Motor neuron (in vitro differentiated cells): ENCODE measurements at places on chromosomes 6 and 20.

GRCh38 chr20:64006902-64007301 lies 26.0 kb downstream of the PRPF6 start:
- ATAC-seq, result no peak

GRCh38 chr6:66226109-66226508 lies 519.1 kb upstream of the EYS start:
- no peak for ATAC-seq

DNA sequence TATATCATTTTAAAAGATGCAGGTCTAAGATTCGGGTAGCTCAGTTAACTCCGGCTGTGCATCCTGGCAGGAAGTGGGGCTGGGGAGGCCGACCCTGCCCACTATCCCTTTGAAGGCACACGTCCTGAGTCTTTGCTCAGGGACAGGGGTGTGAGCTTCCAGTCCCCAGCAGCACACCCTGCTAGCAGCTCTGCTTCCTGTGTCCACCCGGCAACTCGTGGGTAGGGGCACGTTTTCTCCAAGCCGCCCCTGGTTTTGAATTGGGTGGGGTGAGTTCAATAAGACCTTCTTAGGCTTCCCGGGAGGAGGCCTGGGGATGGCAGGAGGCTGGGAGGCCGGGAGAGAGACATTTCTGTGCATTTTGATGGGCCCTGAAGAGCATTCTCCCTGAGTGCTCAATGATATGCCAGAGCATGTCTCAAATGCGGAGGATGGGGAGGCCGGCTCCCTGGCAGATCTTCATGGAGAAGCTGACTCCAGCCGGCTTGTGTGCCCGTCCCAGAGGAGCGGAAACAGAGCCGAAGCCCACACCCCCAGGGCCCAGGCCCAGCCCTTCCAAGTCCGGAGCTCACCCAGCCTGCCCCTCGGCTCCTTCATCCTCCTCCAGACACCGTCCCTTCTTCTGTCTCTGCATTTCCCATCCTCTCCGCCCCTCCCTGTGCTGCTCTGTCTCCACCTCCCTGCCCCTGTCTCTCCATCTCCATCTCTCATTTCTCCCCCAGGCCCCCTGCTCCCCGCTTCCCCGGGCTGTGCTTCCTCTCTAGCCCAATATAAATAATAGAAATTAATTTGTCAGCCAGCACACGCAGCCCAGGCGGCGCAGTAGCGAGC lies 36.3 kb upstream of the ZFAND3 start:
- peak; percentile 68 for ATAC-seq

GRCh38 chr6:90158936-90159335 lies 137.7 kb downstream of the BACH2 start:
- no peak for ATAC-seq

DNA sequence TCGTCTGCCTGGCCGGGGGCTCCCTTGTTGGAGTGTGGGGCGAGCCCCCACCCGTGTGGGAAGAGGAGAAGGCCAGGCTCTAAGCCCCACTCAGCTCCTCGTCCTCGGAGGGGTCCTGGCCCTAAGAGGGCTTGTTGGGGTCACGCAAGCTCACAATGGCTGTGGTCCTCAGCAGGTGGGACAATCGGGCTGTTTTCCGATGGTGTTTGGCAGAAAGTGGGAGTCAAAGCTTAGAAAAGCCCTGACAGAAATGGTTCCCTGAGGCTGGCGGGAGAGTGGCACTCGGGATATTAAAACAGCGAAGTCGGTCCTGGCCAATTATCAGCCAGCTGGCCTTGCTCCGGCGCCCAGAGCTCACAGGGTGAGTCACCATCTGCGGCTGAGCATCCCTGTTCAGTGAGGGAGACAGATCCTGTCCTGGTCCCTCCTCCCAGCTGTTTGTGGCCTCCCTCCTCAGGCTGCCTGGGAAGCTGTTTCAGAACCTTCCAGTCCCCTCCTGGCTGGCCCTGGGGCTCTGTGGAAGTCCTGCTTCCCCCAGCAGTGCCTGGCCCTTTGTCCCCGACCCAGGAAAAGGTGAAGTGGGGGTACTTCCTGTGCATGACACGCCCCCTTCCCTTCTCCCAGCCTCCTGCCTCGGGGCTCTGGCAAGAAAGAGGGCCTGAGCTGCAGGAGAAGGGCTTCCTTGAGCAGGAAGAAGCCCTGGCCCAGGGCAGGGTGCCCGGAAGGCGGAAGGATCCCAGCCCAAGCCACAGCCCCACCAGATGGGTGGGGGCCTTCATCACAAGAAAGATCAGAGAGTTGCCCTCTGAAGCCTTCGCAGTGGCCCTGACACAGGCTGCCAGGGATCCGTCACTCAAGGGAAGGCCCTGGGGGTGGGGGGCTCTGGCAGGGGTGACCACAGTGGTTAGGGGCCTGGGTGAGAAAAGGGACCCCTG lies 53.6 kb upstream of the BHLHE23 start:
- ATAC-seq, result peak; percentile 91

DNA sequence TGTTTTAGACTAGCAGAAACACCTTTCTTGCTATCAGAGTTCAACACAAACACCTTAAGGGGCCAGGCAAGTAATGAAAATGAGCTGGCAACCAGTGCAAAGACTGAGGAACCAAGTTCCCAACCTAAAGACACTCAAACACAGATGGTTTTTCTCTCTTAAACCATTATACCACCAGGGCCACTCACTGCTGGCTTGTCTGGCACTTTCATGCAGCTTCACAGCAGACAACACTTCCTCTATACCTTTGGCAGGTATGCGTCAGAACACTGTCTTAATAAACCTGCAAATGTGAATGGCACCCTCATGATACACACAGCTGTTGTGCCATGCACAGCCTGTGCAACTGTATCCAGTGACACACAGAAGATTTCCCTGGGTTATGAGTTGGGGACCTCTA lies 41.6 kb downstream of the NFATC2 start:
- ATAC-seq, result no peak

DNA sequence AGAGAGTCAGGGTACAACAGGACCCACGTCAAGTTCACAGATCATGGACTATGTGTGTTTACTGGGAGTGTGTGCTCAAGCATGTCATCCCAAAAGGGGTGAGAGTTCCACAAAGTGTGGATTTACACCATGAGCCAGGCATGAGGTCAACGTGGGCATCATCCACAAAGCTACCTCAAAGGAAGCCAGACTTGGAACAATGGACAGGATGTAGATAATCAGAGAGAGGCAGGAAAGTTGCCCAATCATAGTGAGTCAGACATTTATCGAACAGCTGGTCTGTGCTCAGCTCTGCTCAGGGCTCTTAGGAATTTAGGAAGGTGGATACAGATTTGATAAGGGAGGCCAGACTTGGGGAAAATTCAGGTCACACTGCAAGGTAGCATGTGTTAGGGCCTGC lies 317.2 kb upstream of the CDYL start:
- ATAC-seq, result peak; percentile 44

DNA sequence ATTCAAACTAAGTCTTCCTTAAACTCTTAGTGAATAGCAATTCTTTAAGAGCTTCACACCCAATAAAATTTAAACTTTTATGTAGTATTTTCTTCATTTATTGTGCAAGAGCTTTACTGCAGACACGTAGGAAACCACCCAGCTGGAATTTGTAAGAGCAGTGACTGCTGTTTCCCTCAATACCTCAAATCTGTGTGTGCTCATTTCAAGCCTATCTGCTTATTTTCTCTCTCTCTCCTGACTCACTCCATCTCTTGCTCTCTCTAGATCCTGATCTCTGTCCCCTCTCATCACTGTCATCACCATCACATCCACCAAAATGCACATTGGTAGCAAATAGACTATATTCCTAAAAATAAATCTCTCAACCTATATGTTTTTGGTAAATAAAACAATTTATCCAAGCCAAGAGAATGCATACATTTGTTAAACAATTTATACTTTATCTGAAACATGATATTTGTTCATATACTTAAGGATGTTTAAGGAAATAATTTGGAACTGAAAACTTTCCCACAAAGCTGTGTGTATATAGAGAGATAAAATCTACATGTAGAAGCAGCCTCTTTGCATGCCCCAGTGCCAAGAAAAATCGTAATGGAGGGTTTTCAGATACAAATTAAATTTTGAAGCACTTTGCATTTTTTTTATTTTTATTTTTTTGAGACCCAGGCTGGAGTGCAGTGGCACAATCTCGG lies 273.0 kb downstream of the TFAP2A start:
- ATAC-seq, result no peak

DNA sequence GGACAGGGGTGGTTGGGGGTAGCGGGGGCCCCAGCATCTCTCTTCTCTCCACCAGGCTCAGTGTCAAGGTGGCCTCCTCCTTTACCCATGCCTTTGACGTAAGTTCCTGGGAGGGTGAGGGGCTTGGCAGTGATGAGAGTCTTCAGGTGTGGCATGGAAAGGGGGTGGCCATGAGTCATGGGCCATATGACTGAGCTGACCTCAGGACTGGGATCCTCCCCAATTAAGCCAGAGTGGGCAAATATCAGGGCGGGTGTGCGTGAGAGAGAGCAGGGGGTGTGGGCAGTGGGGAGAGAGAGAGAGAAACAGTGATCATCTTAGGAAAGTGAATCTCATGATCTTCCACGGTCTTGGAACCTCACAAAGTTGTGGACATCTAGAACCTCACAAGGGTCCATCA lies 8.2 kb upstream of the BPIFB4 start:
- ATAC-seq, result no peak

DNA sequence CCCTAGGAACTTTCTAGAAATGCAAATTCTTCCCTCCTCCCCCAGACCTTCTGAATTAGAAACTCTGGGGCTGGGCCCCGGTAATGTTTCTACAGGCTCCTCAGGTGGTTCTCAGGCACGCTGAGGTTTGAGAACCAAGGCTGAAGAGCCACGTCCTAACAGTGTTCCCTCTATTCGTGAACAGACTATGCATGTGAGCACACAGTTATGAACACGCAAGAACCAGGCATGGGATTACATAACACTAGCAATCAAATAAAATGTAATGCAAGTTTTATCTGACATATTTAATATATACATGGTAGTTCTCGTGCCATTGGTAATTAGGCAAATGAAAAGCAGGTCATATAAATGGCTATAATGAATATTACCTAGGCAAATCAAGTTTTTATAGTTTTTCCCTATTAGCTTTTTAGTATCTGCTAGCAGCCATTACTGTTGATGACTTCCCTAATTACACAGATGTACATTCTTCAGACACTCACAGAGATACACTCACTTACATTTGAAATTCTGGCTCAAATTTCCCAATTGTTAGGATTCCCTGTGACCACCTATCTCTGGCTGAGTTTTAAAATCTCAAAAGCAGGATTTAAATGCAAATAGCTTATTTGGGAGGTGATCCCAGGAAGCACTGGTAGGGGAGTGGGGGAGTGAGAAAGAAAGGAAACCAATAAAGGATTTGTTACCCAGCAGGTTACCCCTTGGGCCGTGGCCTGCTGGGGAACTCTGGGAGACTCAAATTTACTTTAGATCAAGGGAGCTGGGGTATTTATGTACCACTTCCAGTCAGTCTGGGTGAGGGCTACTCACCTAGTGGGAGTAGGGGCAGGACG lies 104.1 kb downstream of the TCP11 start:
- ATAC-seq, result no peak

- peak; percentile 70 for ATAC-seq
These were observed 451.5 kb downstream of the PLCB1 start for GRCh38 chr20:8583566-8584043.

- ATAC-seq, result no peak
These were observed 169.7 kb upstream of the SALL4 start for GRCh38 chr20:51972056-51972455.

- ATAC-seq, result no peak
These were observed 10.7 kb downstream of the HCK start for GRCh38 chr20:32062776-32063170.

DNA sequence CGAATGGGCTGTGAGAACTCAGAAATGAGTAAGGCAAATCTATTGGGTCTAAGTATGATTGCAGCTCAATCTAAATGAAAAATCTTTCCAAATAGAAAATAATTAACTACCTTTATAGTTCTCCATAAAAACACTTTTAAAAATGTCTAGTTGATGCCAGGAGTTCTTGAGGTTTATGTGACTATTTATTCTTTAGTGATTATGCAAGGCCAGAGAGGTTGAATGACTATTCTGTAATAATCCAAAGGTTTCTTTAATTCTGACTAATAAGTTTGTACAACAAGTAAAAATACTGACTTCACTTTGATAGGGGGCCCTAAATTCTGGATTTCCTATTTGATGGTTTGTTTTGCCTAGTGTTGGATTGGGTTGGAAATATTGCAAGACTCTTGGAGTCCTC lies 461.2 kb downstream of the EPM2A start:
- ATAC-seq, result no peak

- no peak for ATAC-seq
These were observed 202.2 kb downstream of the PTPRT start for GRCh38 chr20:42987376-42988114.

- ATAC-seq, result peak; percentile 71
These were observed 44.9 kb downstream of the SNAI1 start for GRCh38 chr20:50027611-50028105.

DNA sequence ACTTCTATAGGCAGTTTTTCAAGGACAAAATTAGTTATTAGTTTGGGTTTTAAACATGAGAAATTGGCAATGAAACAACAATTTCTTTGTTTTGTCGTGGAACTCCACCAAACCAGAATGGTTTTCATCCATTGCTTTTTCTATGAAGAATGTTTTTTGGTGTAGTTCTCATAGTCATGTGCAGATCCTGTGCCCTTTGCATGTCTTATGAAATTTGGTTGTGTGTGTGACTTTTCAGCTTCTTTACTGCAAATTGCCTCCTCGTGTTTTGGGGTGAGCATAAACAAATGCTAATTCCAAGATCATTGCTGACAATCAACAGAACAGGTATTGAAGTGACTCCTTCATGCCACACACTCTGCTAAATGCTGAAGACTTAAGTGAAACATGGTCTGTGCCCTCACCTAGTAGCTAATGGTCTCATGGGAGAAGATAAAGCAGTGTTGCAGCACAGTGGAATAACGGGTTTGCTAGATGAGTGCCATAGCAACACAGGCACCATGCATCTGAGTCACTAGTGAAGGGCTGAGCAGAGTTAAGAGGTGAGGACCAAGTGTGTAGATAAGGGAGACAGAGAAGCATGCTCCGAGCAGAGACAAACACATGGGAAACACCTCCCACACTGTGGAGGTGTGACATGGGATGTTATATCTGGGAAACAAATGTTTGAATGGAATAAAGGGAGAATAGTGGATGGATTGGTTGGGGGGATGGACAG lies 120.0 kb downstream of the SLC16A10 start:
- peak; percentile 71 for ATAC-seq

DNA sequence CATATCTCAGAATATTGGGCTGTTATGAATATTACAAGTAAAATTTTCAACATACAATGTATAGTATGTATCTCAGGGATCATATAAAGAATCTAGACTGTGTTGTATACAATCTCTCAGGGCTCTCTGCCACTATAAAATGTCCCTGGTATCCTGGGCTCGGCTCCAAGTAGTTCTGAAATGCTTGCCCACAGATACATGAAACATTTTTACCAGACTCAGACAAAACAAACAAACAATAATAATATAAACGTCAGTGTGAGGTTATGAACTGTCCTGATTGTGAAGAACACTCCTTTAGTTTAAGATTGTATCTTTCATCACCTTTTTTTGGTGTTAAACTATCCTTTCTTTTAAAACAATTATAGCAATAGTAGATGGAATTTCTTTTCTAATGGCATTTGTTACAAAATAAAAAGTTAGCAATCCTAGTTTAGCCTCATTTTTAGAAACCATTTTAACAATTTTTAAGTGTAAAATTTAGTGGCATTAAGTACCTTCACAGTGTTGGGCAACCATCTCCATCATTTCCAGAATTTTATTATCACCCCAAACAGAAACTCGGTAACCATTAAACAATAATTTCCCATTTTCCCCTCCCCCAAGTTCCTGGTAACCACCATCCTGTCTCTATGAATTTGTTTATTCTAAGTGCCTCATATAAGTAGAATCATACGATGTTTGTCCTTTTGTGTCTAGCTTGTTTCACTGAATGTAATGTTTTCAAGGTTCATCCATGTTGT lies 17.4 kb upstream of the LY86 start:
- no peak for ATAC-seq

GRCh38 chr6:56193846-56194245 lies 53.5 kb downstream of the COL21A1 start:
- ATAC-seq, result no peak
